CD4-positive, alpha-beta T cell treated with Interleukin-4 for 4 hours (primary cell): ENCODE measurements at places on chromosomes 3 and 15.

DNA sequence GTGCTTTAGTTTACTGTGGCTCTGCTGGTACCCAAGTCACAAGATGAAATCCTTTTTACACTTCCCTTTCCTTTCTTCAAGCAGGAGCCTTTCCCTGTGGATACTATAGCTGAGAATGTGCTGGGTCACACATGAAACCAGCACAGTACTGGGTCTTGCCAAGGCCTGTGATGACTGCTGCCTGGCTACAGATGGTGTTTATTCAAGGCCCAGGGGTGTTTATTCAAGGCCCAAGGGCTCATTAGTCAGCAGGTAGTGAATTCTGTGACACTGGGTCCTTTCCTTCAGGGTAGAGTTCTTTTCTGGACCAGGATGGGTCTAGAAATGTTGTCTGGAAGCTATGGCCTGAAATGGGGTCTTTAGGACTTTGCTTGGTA lies 99.4 kb downstream of the SH3GL3 start:
- no peak for DNase-seq

DNA sequence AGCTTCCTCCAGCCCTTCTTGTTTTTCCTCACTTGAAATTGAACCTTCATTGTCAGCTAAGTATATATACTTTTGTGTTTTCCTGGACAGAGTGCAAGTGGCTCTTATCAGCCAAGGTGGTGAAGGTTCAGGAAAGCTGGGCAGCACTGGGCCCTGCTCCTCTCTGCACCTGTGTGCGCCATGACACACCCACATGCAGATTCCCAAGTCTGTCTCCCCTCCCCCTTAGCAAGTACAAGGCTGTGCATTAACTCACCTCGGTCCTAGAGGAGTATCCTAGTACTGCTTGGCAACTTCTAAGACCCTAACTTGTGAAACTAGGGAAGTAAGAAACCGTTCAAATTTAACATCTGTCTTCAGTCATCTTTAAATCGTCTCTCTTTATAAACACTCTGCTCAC lies 85.8 kb downstream of the SLC49A4 start:
- no peak for DNase-seq

DNA sequence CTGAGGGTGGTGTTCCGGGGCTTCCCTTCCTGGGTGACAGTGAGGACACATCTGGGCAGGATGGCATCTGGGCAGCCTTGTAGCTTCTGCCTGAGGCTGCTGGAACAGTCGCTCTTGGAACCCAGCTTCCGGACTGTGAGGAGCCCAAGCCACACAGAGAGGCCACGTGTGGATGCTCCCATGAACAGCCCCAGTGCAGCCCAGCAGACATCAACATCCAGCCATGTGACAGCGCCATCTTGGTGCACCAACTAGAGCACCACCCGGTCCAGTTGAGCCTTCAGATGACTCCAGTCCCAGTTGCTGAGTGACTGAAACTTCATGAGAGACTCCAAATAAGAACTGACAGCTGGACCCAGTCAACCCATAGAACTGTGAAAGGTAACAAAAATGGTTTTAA lies 15.5 kb upstream of the CTSH start:
- DNase-seq = no peak

GRCh38 chr3:190591080-190591479 lies 77.2 kb downstream of the IL1RAP start:
- DNase-seq = no peak

DNA sequence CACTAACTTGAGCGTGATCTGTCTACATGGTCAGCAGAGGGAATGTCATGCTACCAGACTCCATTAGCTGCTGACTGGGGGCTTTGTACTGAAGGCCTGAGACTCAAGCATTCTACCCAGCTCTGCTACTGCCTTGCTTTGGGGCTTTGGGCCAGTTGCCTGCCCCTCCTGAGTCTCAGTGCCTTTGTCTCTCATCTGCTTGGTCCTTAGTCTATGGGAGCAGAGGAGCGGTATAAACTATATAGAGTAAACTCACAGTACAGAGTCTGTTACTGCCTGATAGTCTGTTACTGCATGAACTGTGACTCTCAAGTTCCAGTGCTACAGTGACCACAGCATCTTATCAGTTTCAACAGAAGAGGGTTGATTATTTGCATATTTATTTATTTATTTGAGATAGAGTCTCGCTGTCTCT lies 38.5 kb upstream of the C15orf39 start:
- DNase-seq = no peak

DNA sequence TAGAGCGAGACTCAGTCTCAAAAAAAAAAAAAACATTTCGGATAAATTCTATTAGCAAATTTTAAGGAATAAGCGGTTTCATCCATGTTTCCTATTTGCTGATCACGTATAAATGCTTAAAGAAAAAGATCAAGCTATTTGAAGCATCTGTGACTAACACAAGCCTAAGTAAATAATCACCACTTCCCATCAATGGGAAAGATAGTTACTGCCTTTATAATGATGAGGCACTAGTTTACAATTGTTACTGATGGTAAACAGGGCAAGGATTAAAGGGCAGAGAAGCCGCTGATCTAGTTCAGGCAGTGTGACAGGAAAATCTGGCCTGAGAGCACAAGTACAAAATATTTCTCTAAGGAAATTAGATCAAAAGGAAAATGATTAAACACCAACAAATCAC lies 13.7 kb downstream of the CLPX start:
- DNase-seq = no peak

- no peak for DNase-seq
Measured at GRCh38 chr3:183710231-183710630, 12.6 kb downstream of the YEATS2 start.
